NCI-H446 treated with DMSO at 0.1 percent for 48 hours (cell line): ENCODE measurements at places on chromosomes 7 and 10.

DNA sequence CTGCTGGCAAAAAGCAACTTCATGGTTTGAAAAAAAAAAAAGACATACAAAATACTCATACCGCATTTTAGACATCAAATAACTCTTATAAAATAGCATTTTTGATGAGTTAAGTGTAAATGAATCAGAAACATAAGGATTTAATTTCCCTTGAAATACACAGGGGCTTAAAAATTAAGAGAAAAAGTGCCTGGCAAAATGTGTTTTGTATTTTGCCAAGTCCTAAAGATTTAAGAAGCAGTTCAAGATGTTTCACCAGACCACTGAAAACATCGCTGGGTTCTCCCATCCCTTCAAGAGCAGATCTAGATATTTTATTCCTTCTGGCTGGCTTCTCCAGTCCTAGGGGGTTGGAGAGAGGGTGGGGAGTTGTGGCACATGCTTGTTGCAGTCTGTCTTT lies 396.4 kb downstream of the INHBA start:
- DNase-seq = no peak

GRCh38 chr10:110321869-110322620 lies 17.3 kb upstream of the SMNDC1 start:
- DNase-seq = no peak

GRCh38 chr10:118721539-118721876 lies 33.3 kb downstream of the CACUL1 start:
- no peak for DNase-seq

GRCh38 chr7:2965301-2965700 lies 78.4 kb downstream of the CARD11 start:
- no peak for DNase-seq

DNA sequence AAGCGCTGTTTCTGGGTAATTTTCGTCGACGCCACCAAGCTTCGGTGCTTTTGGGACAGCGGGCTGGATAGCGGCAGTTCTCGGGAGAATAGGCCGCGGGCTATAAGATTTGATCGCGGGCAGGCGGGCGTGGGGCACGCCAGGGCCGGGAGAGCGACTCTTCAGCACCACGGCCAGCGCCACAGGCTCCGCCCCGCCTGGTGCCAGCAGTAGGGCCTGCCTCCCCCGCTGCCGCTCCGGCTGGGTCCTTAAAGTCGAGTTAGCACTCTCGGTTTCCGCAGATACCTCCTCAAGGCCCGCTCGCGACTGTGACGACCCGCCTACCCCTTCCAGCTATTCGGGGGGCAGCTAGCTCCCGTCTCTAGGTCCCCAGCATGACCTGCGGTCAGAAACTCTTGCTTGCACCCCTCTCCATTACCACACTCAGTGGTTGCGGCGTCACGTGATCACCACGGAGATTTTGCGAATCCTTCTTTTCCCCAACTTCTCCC lies 9.4 kb downstream of the NXPH1 start:
- no peak for DNase-seq

- no peak for DNase-seq
Observed at GRCh38 chr10:28915989-28916588, 238.8 kb downstream of the BAMBI start.

- DNase-seq = no peak
Observed at GRCh38 chr7:142250705-142251104, 7.2 kb downstream of the PRSS58 start.
